ENCODE measurements at places on chromosomes 7 and 10.

DNA sequence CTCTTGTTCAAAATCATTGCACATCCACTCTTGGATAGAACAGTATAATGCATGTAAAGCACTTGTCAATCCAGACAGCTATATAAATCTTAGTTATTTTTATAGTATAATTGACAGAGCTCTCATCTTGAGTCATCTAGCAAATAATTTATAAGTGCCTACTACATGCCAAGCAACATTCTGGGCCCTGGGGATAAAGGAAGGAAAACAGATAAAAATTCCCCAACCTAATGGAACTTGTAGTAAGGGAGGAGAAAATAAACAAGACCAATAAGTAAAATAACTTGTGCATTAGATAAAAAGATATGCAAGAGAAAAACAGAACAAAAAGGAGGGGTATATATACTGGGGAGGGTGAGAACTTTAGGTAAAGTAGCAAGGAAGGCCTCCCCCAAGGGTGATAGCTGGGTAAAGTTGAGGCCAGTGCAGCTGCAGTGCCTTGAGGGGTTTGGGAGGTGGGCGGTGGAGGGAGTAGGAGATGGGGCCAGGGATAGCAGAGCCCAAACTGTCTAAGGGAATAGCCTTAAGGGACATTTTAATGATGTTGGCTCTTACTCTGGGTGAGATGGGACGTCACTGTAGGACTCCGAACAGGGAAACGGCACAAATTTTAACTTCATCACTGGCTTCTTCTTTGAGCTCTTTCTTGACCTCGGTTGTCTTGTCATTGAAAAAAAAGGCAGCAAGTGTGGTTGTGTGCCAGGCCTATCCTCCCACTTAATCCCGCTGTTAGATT is 79.3 kb upstream of the SEC61G start:
- no peak for DNase-seq

- DNase-seq, result no peak
Measured at GRCh38 chr7:120924837-120925236, 25.7 kb upstream of the ING3 start.

GRCh38 chr7:43954524-43955228 is 28.4 kb downstream of the UBE2D4 start:
- peak; percentile 46 for DNase-seq

- DNase-seq, result no peak
Measured at GRCh38 chr7:73340514-73340913, 12.6 kb downstream of the FKBP6 start.

DNA sequence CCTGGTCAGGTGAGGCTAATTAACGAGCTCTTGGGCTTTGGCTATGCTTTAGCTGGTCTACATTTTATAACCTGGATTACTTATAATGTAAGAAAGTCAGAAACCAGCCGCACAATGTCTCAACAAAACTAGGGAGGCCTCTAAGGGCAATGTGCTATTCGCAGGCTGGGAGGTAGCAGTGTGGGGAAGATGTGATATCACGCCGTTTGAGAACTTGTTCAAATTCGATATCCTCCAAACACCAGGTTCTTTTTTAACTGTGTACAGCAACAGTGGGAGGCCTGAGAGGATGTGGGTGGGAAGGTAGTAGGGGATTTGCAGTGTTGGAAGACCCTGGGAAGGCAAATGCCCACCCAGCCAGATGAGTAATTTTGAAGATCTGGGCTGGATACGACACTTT is 184.5 kb downstream of the JAZF1 start:
- DNase-seq, result no peak

Data from femur (tissue), 1 donor.